WTC11 (cell line): ENCODE measurements at places on chromosomes 7 and 10. TPM values are rescaled to one million over a fixed set of nuclear protein-coding genes. Genes with fewer than 3 reads are reported as not detected.
A peak's percentile ranks its signal among the peaks of the same experiment; 100 is the strongest.

- H3K4me3 ChIP-seq = no peak overlapping the region
- H3K27ac ChIP-seq = no peak overlapping the region
- H3K27me3 ChIP-seq = no peaks in the 10 kb centered on the region
- DNase-seq = no peak
- peaks cover 13% of the 10 kb centered on the region for H3K4me1 ChIP-seq
Measured at GRCh38 chr7:25012254-25012653, 32.3 kb upstream of the OSBPL3 start.

- no peaks in the 10 kb centered on the region for H3K27me3 ChIP-seq
- no peak for DNase-seq
- H3K4me3 ChIP-seq = no peak overlapping the region
- H3K36me3 ChIP-seq = no peaks in the 10 kb centered on the region
Measured at GRCh38 chr10:25508112-25508815, 333.5 kb downstream of the GPR158 start.

- DNase-seq = no peak
- H3K4me1 ChIP-seq = peaks cover 74% of the 10 kb centered on the region
- peak overlapping the region; percentile 8; the same call in 1 of the 2 replicates for H3K4me3 ChIP-seq
Measured at GRCh38 chr10:63518690-63519288, 2.4 kb upstream of the REEP3 start.

Gene EVX1
- not detected in 3 replicates for total RNA-seq
